ENCODE measurements at places on chromosomes 16 and 17.
A peak's percentile ranks its signal among the peaks of the same experiment; 100 is the strongest.

DNA sequence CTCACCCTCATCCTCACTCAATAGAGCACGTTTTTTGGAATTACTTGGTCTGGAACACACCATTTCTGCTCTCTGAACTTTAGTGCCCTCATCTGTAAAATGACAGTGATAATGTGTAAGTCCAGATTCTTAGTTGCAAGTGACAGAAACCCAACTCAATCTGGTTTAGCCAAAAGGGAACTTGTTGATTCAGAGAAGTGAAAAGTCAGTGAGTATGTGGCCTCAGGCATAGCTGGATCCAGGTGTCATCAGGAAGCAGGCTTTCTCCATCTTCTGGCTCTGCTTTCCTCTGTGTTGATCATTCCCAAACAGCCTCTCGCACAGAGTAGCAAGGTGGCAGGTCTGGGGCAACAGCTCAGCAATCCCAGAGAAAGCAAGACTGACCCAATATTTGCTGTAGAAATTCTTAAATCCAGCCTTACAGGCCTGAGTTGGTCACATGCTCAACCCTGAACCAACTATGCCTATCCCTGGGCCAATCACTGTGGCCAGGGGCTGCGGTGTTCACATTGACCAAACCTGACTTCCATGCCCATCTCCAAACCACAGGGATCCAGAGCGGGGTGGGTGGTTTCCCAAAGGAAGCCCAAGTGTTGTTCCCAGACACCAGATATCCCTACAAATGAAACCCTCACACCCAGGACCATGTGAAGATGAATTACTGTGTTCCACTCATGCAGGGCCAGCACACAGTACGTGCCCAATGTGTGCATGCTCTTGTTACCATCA is 23.3 kb upstream of the ALKBH5 start:
- DNase-seq, result no peak

DNA sequence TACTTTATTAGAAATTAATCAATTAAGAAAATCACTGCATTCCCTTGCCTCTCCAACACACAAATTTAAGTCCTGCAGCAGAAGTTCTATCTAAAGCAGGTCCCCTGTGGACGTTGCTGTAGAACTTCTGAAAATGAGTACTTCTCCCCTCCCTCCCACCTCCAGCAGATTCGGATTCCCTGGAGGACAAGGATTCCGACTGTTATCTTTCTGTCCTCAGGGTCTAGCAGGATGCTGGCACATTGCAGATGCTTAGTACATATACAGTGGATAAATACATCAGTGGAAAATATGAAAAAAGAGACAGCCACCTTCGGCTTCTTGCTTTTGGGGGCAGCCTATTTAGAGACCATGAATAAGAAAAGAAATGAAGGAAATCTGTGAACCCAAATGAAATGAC is 32.1 kb downstream of the NTN1 start:
- DNase-seq, result no peak

GRCh38 chr17:19012171-19013080 is 7.9 kb upstream of the FAM83G start:
- DNase-seq, result no peak

- DNase-seq, result no peak
Measured at GRCh38 chr17:72223866-72224291, 103.1 kb downstream of the SOX9 start.

- no peak for DNase-seq
Measured at GRCh38 chr16:20074099-20074991, 655 bp upstream of the GPR139 start.

DNA sequence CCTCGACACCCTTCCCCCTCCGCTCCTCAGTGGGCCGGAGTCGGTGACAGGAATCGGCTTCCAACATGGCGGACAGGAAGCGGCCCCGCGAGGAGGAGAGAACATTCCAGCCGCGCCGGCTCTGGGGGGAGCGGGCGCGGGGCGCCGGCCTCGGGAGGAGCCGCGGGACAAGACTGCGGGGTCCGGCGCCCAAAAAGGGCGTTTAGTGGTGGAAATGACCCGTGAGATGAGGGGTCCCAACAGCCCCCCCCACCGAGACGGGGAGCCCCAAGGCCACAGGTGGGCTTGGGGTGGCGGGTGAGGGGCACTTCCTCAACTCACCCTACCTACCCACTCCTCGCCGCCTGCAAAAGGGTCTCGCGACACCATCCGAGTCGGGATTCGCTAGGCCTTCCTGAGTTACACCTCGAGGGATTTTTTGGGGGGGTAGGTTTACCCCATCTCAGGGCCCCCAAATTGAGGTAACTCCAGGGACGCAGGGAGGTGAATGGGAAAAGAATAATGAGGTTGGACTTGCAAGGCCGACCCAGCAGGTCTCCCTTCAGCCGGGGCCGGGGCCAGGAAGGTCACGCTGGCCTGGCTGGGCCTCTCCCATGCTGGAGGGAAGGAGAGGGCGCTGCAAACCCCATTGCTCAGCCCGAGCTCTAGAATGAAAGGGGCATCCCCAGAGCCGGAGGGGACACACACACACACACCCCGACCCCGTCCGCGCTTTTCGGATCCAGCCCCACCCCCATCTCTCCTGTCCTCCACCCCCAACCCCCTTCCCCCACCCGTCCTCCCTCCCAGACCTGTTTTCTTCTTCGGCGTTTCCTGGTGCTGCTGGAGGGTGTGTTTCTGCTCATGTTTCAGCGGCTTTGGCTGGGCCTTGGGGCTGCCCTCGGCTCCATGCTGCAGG is 707 bp downstream of the NUFIP2 start:
- peak; percentile 52 for DNase-seq

DNA sequence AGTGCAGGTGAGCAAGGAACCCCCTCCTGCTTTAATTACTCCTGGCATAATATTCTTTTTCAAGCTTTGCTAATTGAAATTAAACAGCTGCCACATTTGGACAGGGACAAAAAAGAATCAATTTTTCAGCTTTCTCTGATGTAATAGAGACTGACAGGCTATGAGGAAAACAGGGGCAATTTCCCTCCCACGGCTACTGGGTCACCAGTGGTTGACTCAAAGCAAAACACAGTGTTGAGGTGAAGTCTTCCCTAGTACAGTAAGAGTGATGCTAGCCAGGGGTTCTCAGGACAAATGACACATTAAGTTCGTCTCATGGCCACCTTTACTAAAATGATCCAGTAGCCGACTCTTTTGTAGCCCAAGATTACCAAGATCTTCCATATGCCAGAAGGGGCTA is 38.6 kb upstream of the PMFBP1 start:
- DNase-seq, result no peak

- DNase-seq, result no peak
Measured at GRCh38 chr16:16042076-16042475, 92.7 kb downstream of the ABCC1 start.

GRCh38 chr17:51118330-51119195 is 2.1 kb downstream of the SPAG9 start:
- DNase-seq, result no peak

- DNase-seq, result no peak
Measured at GRCh38 chr17:15091825-15092224, 173.3 kb downstream of the PMP22 start.

DNA sequence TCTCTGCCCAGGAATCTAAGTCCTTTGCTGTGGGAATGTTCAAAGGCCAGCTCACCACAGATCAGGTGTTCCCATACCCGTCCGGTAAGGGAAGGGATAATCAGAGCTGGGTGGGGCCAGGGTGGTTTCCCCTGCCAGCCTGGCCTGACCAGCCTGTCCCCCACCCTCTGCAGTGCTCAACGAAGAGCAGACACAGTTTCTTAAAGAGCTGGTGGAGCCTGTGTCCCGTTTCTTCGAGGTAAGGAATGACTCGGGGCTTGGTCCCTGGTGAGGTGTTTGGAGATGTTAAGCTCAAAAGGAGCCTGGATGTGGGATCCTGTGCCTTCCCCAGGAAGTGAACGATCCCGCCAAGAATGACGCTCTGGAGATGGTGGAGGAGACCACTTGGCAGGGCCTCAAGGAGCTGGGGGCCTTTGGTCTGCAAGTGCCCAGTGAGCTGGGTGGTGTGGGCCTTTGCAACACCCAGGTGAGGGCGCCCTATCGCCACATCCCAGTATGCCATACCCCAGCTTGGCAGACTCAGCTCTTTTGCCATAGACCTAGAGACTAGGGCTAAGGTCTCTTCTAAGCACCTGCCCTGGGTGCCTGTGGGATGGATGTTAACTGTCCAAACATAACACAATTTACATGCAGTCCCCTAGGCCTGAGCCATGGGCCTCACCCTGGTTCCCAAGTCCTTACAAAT is 997 bp downstream of the ACADVL start:
- DNase-seq, result peak; percentile 46

DNA sequence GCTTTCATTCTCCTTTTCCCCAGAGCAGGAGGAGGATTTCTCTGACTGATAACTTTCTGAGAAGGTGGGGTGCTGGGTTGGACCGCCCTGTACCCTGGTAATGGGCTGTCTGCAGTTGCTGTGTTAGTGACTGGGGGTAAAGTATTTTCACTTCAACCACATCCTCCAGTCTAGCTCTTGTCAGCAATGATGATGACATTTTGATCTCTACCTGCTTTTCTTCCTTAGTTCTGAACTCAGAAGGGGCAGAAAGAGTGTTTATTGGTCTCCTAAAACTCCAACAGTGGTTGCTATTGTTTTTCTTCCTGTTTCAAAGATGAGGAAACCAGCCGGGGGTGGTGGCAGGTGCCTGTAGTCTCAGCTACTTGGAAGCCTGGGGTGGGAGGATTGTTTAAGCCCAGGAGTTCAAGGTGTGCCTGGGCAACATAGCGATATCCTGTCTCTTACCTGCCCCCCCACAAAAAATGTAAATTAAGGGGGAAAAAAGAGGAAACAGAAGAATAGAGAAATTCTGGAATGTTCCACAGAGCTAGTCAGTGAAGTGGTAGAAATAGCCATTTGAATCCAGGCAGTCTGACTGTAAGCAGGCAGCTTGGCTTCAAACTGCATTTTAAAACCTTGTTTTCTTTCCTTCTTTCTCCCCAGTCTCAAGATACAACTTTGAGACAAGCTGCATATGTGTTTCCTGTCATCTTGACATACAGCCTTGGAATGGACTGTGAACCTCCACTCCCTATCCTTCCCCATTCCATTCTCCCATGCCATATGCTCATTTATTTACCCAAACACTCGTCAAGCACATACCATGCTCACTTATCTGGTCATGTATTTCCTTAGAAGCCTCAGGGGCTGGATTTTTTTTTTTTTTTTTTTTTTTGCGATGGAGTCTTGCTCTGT is 3.3 kb upstream of the N4BP1 start:
- no peak for DNase-seq

- DNase-seq, result no peak
Measured at GRCh38 chr17:17435323-17435722, 41.5 kb upstream of the MED9 start.

DNA sequence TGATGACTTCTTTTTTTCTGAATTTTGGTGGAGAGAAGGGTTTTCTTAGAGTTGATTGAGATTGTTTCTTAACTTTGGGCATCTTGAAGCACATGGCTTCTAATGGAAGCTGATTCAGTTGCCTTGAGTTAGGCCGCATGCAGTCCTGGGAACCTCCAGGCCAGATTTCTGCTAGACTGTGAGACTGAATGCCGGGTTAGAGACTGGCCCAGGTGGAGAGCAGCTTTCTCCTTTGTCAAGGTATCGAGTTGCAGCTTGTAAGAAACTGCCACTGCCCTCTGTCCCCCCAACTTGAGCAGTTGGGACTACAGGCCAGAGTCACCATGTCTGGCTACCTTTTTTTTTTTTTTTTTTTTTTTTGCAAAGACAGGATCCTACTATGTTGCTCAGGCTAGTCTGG is 77.6 kb downstream of the CLEC16A start:
- no peak for DNase-seq

DNA sequence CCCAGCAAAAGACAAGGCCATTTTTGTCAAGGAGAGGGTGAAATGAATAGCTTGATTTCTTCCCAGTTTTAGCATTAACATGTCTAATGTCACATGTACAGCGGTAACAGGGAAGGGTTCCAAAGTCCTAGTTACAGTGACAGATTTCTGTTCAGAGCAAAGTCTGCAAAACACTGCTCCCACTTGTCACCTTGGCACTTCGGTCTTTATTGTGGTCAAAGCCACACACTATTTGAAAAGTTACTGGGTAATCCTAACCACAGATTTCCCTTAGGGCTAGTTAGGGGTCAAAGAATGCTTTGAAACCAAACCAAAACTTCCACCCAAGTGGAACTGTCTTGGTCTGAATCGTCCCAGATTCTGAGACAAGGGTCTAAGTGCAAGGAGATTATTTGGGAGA is 455.6 kb downstream of the HS3ST3B1 start:
- no peak for DNase-seq

GRCh38 chr16:75552951-75553350 is 3.1 kb downstream of the TMEM231 start:
- DNase-seq, result no peak

DNA sequence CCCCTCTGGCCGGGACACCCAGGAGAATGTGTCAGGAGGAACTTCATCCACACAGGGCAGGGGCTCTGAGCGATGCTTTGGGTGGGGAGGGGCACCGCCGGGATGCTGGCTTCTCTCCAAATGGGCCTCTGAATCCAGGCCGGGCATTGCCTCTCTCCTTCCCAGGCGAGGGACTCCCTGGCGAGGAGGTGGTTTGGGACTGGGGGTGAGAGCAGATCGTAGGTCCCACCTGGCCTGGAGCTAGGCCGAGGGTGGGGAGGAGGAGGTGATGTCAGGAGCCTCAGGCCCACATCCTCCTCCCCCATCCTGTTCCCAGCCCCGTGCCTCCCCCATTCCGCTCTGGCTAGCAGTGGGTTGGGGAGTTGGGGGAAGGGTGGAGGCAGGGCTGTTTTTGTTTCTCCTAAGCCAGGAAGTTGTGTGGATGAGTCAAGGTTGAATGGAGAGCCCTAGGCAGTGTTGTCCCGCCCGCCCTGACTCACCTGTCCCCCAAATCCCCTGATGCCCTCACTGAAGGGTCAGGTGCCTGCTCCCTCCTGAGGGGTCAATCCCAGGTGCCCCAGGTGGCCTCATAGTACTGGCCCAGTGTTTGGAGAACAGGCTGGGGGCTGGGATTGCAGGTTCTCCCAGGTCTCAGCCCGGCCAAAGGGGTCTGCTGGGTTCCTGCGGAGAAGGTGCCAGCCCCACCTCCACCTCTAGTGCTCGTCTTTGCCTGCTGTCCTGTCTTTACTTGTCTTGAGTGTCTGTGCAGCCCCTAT is 2.8 kb downstream of the GRB7 start:
- DNase-seq, result no peak

GRCh38 chr17:8944748-8945147 is 20.8 kb downstream of the PIK3R5 start:
- DNase-seq, result no peak

DNA sequence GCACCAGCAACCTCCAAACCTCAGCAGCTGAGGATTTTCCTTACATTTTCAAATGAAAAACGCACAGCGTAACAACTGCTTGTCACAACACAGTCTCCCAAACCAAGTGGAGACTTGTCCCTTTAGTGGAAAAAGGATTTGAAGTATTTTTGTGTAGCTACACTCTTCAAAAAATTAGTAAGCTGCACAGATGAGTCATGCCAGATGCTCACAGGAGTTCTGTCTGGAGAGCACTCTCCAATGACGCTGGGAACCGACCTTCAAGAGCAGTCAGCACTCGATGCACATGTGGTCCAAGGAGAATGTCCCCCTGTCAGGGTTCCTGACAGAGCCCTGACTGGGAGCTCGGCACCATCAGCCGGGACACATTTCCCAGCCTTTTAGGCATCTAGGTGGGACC is 39.8 kb downstream of the MAP1LC3B start:
- no peak for DNase-seq
